ENCODE measurements at places on chromosomes 3 and 15. TPM values are rescaled to one million over a fixed set of nuclear protein-coding genes. Genes with fewer than 3 reads are reported as not detected.
A peak's percentile ranks its signal among the peaks of the same experiment; 100 is the strongest.

ARPIN gene
- total RNA-seq: not detected

DNA sequence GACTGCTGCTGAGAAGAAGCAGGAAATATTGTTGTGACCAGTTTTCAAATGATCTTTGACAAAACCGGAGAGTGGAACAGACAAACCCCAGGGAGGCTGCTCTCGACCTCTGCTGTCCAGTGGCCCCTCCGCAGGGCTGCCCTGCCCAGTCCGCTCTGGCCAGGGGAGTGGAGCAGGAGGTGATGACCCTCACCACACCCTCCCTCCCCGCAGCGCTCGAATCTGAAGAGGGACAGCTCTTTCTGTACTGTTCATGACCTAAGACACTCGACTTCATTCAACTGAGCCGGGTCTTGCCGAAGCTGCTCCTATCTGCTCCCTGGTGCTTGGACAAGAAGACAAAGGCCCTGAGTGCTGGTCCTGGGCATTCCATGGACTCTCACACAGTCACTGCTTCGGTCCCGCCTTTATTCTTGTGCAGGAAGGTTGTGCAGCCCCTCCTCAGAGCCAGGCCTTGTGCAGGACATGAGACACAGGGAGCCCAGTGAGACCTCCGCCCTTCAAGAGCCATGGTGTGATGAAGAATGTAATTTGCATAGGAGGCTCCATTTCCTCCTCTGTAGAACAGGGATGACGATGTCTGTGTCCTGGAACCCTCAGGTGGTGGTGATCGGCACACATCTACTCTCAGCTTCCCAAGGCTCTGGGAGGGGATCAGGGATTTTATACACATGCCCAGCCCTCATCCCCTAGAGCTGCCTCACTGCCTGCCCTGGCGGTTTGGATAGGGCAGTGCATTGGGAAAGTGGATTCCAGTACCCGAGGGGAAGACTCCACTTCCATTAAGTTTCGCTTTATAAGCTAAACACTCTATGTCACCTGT lies 97.1 kb upstream of the PRR20G start:
- DNase-seq: no peak
- H3K4me1 ChIP-seq: no peaks in the 10 kb centered on the region
- no peak overlapping the region for H3K27ac ChIP-seq

GRCh38 chr15:100592898-100593297 lies 9.1 kb downstream of the LINS1 start:
- H3K27ac ChIP-seq: peak overlapping the region; percentile 94
- H3K4me3 ChIP-seq: no peak overlapping the region
- DNase-seq: peak; percentile 40
- H3K4me1 ChIP-seq: peaks cover 68% of the 10 kb centered on the region

GRCh38 chr15:84911879-84912660 lies 27.6 kb downstream of the SLC28A1 start:
- DNase-seq: no peak
- H3K36me3 ChIP-seq: peaks cover 3% of the 10 kb centered on the region
- H3K27me3 ChIP-seq: peaks cover 6% of the 10 kb centered on the region
- H3K27ac ChIP-seq: peak overlapping the region; percentile 6

DNA sequence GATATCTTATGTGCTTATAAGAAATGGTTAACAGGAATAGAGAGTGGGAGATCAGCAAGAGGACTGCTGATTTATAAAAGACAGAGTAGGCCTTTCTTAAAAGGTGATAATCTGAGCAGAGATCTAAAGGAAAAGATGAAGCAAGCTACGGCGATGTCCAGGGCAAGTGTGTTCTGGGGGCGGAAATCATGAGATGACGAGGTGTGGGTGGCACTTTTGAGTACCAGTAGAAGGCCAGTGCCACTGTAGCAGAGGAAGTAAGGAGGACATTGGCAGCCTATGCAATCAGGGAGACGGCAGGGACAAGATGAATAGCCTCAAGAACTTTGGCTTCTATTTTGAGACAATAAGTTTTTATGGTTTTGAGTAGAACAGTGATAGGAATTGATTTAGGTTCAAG lies 492.4 kb downstream of the FHIT start:
- no peaks in the 10 kb centered on the region for H3K27me3 ChIP-seq
- no peak overlapping the region for H3K27ac ChIP-seq
- no peak for DNase-seq

ERICH6 gene
- total RNA-seq: not detected

TEX55 gene
- not detected for total RNA-seq

SEMA4B gene
- total RNA-seq: 6.2 TPM

DNA sequence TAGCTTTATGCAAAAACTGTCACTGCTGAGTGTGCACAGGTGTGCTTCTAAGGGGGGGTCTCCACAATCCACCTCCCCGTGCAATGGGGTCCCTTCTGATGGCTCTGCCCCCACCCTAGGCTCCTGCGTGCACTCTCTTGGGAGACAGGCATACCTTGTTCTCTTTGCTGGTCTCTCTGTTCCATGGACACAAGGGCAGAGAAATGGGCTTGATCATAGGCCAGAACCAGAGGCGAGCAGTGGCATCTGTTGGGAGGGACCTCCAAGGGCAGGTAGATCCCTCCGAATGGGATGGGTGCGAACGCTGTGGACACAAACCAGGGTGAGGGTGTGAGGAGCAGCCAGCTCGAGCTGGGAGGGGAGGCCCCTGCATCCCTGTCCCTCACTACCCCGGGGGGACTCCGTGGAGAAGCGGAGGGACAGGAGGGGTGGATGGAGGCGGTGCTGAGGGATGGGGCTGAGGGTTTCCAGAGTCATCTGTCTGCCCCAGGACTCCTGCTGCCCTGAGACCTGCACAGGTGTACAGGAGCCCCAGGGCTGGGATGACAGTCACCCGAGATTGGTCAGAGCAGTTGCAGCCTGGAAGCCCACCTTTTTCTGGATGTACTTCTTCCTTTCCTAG lies 175.0 kb downstream of the KLF13 start:
- no peak overlapping the region for H3K4me3 ChIP-seq
- no peaks in the 10 kb centered on the region for H3K27me3 ChIP-seq
- H3K36me3 ChIP-seq: no peaks in the 10 kb centered on the region
- peaks cover 5% of the 10 kb centered on the region for H3K4me1 ChIP-seq
- DNase-seq: no peak
- no peak overlapping the region for H3K27ac ChIP-seq

GNB4 gene
- total RNA-seq: 1.1 TPM

FANCD2OS gene
- not detected for total RNA-seq

DNA sequence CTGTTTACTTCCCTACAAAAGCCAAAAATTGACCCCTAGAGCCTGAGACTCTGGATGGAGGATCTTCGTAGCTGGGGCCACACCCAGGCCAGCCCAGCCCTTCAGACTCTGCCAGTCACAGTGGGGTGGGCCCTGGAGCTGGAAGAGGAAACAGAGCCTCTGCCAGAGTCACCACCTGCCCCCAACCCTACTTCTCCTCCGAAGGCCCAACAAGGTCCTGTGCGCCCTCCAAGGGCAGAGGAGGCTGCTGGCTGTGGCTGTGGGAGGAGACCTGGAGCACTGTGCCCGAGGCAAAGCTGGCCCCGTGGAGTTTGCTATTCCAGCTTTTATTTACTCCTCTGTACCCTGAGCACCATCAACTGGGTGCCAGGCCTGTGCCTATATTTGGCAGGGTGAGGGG lies 19.0 kb downstream of the CISH start:
- peak overlapping the region; percentile 67 for H3K4me3 ChIP-seq

- H3K27me3 ChIP-seq: no peaks in the 10 kb centered on the region
- no peak for DNase-seq
- H3K4me3 ChIP-seq: no peak overlapping the region
- H3K27ac ChIP-seq: no peak overlapping the region
Observed at GRCh38 chr3:177827511-177828207, 630.4 kb upstream of the TBL1XR1 start.

GRCh38 chr3:193842029-193842798 lies 249.2 kb downstream of the OPA1 start:
- no peak overlapping the region for H3K4me3 ChIP-seq
- H3K27ac ChIP-seq: no peak overlapping the region
- no peaks in the 10 kb centered on the region for H3K4me1 ChIP-seq
- no peaks in the 10 kb centered on the region for H3K36me3 ChIP-seq

PSMD6 gene
- total RNA-seq: 113 TPM

DNA sequence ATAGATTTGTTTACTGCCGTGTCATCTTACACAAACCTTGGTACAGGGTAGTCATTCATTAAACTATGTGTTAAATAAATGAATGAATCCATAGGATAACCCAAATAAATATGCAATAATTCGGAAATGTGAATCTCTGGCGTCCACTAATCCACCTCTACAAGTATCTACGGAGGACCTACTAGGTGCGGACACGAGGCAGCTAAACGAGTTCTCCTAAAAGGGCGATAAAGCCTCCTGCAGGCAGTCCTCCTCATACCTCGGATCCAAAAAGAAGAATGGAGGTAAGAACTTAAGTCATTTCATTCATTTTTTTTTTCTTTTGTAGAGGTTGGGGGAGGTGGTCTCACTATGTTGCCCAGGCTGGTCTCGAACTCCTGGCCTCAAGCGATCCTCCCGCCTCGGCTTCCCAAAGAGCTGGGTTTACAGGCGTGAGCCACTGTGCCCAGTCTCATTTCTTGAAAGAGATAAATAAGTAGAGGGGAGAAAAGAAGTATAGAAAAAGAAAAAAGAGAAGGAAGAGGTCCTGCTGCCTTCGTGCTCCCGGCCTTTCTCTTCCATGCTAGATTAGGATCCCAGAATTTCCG lies 706 bp upstream of the RPL35A start:
- peak; percentile 30 for DNase-seq
- H3K27ac ChIP-seq: peak overlapping the region; percentile 99
- no peaks in the 10 kb centered on the region for H3K27me3 ChIP-seq
- H3K36me3 ChIP-seq: peaks cover 40% of the 10 kb centered on the region
- H3K4me3 ChIP-seq: peak overlapping the region; percentile 95

KCNMB3 gene
- 0.34 TPM for total RNA-seq

DNA sequence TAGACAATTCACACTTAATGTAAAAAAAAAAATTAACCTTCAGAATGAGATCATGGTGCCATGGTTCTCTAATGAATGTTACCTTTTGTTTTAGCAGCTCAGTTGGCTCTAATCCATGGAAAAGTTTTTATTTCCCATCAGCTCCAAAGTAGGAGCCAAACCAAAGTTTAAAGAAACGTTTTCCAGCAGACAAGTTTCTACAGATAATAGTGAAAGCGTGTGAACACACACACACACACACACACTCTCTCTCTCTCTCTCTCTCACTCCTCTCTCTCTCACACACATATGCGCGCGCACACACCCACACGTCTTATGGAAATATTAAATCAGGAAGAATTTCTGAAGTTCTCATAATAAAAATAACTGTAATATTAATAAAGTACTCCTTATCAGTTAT lies 46.9 kb downstream of the MBNL1 start:
- H3K36me3 ChIP-seq: peaks cover 53% of the 10 kb centered on the region
- no peaks in the 10 kb centered on the region for H3K27me3 ChIP-seq
- H3K4me1 ChIP-seq: peaks cover 75% of the 10 kb centered on the region
- H3K4me3 ChIP-seq: no peak overlapping the region

CHSY1 gene
- total RNA-seq: 57.9 TPM

GP5 gene
- 0.83 TPM for total RNA-seq

DNA sequence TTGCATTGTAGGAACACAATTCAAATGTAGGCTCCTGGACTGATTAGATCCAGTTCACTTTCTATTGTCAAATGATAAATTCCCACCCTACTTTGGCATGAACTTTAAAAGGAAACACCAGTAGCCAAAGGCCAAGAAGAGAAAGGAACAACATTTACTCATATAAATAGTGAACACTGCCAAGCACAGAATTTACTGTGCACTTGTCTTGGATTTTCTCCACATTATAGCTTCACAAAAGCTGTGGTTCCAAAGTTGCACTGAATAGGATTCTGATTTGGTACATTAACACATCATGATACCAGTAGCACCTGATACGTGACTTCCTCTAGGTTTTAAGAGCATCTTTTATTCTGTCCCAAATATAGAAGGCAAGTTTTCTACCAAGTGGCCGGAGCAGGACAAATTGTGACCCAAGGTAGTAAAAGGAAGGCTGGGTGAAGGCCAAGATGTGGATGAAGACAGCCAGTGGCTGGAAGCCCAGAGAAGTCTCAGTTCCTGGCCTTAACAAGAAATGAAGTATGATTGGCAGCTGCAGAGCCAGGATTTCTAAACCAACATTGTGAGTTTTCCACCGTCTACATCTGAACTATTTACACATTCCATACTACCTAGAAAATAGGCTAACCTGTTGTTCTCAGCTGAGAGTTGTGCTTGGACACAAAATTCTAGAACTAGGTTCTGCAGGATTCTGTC lies 206.7 kb downstream of the THRB start:
- no peak overlapping the region for H3K4me3 ChIP-seq
- no peak for DNase-seq
- no peak overlapping the region for H3K27ac ChIP-seq
- H3K36me3 ChIP-seq: no peaks in the 10 kb centered on the region
- no peaks in the 10 kb centered on the region for H3K4me1 ChIP-seq
- no peaks in the 10 kb centered on the region for H3K27me3 ChIP-seq

- H3K27ac ChIP-seq: no peak overlapping the region
- DNase-seq: no peak
- no peaks in the 10 kb centered on the region for H3K27me3 ChIP-seq
- no peaks in the 10 kb centered on the region for H3K36me3 ChIP-seq
- no peak overlapping the region for H3K4me3 ChIP-seq
Observed at GRCh38 chr3:128984596-128984995, 9.3 kb downstream of the CFAP92 start.

- H3K4me3 ChIP-seq: no peak overlapping the region
- H3K36me3 ChIP-seq: no peaks in the 10 kb centered on the region
- H3K27ac ChIP-seq: no peak overlapping the region
- no peaks in the 10 kb centered on the region for H3K4me1 ChIP-seq
- H3K27me3 ChIP-seq: peaks cover 4% of the 10 kb centered on the region
Observed at GRCh38 chr15:54840621-54841398, 355.9 kb downstream of the RSL24D1 start.

- no peaks in the 10 kb centered on the region for H3K4me1 ChIP-seq
- peaks cover 6% of the 10 kb centered on the region for H3K27me3 ChIP-seq
- H3K36me3 ChIP-seq: no peaks in the 10 kb centered on the region
- H3K27ac ChIP-seq: no peak overlapping the region
- peak; percentile 61 for DNase-seq
- H3K4me3 ChIP-seq: no peak overlapping the region
Observed at GRCh38 chr3:159260049-159260662, 458.3 kb downstream of the MFSD1 start.

ADAMTS9 gene
- not detected for total RNA-seq

TNFAIP8L3 gene
- total RNA-seq: 0.14 TPM

GRCh38 chr15:55917881-55918296 lies 75.5 kb downstream of the NEDD4 start:
- no peaks in the 10 kb centered on the region for H3K4me1 ChIP-seq
- H3K27ac ChIP-seq: no peak overlapping the region
- DNase-seq: peak; percentile 14
- H3K4me3 ChIP-seq: no peak overlapping the region
- H3K27me3 ChIP-seq: no peaks in the 10 kb centered on the region

DNA sequence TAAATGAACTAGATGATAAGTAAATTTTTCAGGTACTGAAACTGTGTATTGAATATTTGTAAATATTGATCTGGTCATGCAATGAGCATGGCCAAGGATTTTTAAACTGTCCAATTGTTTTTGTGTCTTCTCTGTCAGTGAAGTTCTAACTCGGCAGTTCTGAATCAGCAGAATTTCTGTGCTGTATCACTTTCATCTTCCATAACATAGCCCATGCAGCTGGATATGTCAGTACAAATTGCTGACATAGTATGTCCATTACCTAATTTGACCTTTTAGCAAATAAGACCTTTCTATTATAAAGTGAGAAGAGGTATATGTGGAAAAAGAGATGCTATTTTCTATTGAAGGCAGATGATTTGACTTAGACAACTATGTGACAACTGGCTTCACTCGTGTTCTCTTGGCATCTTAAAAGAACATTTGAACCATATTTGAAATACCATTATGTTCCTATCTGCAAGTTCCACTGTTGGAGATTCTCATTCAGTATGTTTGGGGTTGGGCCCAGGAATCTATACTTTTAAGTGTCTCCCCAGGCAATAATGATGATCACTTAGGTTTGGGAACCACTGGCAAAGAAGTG lies 90.4 kb downstream of the CMSS1 start:
- DNase-seq: no peak
- no peaks in the 10 kb centered on the region for H3K27me3 ChIP-seq
- peaks cover 3% of the 10 kb centered on the region for H3K4me1 ChIP-seq
- no peak overlapping the region for H3K4me3 ChIP-seq
